ENCODE measurements at places on chromosomes 4 and X.
A peak's percentile ranks its signal among the peaks of the same experiment; 100 is the strongest.

- DNase-seq = no peak
Observed at GRCh38 chrX:63258144-63258543, 93.0 kb downstream of the SPIN4 start.

DNA sequence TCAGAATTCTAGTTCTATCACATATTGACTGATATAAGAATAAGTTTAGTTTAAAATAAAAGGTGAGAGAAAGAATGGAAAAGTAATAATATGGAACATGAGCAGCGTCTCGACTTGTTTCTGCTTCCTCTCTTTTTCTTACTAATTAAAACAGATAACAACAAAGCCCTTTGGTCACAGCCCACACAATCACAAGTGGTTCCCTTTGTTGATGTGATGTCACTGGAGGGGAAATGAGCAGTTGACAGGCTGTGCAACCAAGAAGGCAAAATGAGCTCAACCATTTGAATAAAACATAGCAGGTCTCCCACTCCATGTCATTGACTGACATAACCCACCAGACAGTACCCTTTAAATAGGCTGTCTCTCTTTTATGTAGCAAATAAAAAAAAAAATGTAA lies 342.5 kb upstream of the MAGEB2 start:
- no peak for DNase-seq

DNA sequence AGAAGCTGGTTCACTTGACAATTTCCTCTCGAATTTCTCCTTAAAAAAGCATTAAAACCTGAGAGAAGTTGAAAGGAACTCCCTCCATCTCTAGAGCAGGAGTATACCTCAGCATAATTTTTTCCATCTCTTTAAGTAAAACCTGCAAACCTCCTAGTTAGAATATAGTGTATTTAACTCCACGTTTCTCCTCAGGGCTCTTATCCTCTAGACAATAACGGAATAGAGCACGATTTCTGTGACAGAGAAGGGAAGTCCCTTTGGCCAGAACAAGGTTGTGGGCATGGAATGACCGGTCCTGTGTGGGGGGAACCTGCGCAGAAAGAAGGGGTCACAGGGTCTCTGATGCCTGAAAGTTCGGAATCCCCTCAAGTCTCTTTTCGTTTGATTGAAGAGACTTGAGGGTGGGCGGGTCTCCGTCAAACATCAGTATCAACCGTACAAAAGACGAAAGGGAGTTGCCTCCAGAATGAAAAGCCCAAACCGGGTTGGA lies 697 bp downstream of the ZNF280C start:
- no peak for DNase-seq

- DNase-seq = no peak
Observed at GRCh38 chr4:101271516-101271915, 75.8 kb downstream of the PPP3CA start.

- DNase-seq = peak; percentile 58
Observed at GRCh38 chr4:157217708-157218107, 2.8 kb upstream of the GRIA2 start.

DNA sequence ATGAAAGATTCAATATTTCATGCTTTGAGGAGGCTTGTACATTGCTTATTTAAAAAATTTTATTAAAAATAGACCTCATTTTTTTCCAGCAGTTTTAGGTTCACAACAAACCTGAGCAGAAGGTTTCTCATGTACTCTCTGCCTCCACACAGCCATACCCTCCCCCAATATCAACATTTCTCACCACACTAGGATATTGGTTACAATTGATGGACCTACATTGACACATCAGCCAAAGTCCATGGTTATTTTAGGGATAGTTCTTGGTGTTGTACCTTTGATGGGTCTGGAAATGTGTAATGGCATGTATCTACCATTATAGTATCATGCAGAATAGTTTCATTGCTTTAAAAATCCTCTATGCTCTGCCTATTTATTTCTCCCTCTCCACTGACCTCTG lies 611.0 kb downstream of the KCTD8 start:
- DNase-seq = no peak

DNA sequence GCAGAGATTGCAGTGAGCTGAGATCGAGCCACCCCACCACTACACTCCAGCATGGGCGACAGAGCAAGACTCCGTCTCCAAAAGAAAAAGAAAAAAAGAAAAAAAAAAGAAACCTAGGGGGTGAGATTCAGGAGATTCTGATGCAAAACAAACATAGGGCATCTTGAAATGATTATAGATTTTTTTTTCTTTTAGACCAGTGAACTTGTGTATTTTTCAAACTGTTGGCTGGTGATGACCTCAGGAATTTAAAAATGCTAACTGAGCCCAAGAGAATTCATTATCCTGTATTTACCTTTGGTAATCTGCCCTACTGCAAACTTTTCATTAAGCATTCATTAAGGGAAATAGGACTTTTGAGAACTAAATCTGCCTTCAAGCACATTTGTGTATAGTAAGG lies 20.6 kb downstream of the ATP10D start:
- no peak for DNase-seq

DNA sequence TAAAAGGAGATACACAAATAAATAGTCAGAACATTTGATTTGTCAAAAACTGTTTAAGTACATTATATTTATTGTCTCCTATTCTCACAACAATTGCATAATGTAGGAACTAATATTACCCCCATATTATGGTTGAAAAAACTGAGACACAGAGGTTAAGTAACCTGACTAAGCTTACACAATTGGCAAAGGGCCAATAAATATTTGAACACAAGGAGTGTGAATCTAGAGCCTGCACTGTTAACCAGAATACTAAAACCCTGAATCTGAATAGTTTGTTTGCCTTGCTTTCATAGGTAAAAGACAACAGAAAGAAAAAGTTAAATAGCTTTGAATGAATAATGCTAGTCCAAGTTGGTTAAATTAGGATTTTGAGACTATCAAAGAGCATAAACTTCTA lies 55.2 kb downstream of the IL13RA2 start:
- DNase-seq = peak; percentile 7

- no peak for DNase-seq
Observed at GRCh38 chrX:2788980-2789379, 37.1 kb downstream of the XG start.

DNA sequence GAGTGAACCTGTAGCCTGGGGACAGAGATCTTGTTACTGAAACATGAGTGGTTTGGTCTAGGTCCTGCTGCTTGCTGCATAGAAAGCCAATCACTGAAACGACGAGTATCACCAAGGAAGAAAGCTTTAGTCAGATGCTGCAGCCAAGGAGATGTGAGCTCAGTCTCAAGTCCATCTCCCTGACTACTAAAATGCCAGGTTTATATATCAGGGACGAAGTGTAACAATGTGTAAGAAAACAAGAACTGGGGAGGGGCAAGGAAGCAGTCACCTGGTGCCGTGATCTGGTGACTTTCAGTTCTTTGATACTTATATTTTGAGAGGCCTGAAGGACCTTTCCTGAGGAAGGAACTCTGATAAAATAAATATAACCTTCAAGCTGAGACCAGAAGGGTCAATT lies 19.6 kb upstream of the ABRAXAS1 start:
- no peak for DNase-seq

GRCh38 chr4:148434075-148434773 lies 8.0 kb downstream of the NR3C2 start:
- DNase-seq = no peak
